Activated naive CD4-positive, alpha-beta T cell treated with anti-CD3 and anti-CD28 coated beads, Interleukin-2, amount 50 U/mL, for 72 hours (primary cell): ENCODE measurements at places on chromosomes 3 and 15. TPM values are rescaled to one million over a fixed set of nuclear protein-coding genes. Genes with fewer than 3 reads are reported as not detected.

The LMAN1L gene
- total RNA-seq, result 0.27 TPM

The GP5 gene
- total RNA-seq, result 0.58 TPM

GRCh38 chr3:125186261-125186787 lies 26.2 kb downstream of the SLC12A8 start:
- DNase-seq, result no peak

The GNAT1 gene
- total RNA-seq, result not detected

The KBTBD8 gene
- 7.7 TPM for total RNA-seq

The FAM43A gene
- 3.5 TPM for total RNA-seq

- DNase-seq, result no peak
Observed at GRCh38 chr3:183576487-183577107, 21.1 kb upstream of the KLHL6 start.

DNA sequence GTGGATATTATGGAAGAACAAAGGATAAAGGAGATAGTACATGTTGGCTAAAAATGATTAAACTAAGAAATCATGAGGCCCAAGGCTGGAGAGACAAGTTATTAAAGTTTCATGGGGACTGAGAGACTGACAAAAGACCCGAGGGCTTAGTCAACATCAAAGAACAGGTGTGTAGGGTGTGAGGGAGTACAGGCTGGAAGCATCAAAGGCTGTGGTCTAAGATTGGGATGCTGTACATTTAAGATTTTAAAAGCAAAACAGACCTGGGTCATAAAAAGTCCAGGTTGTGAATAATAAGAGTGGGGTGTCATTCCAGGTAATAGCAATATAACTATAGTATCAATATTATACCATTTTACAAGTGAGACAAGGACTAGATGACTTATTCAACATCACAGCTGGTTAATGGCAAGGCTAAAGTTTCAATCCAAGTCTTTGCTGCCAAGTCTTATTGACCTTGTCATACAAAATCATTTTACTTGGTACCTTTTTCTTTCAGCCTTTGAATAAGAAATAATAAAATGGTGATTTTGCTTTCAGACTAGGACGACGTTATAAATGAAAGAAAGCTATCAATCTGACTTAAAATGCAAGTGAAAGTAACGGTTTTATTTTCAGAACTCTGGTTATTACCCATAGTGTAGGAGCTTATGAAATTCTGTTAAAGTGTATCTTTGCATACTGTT lies 211.6 kb downstream of the TNIK start:
- DNase-seq, result no peak

DNA sequence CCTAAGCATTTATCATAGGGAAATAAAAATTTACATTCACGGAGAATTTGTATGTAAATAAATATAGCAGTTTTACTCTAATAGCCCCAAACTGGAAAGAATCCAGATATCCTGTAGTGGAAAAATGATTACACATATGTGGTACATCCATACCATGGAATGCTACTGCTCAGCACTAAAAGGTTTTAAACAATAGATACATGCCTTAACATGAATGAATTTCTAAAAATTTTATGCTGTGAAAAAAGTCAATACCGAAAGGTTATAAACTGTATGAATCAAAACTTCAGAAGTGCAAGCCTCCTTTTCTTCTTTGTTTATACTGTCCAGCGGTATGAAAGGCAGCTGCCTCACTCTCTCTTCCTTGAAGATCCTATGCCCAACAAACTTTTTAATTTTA lies 37.5 kb upstream of the MCTP2 start:
- no peak for DNase-seq

DNA sequence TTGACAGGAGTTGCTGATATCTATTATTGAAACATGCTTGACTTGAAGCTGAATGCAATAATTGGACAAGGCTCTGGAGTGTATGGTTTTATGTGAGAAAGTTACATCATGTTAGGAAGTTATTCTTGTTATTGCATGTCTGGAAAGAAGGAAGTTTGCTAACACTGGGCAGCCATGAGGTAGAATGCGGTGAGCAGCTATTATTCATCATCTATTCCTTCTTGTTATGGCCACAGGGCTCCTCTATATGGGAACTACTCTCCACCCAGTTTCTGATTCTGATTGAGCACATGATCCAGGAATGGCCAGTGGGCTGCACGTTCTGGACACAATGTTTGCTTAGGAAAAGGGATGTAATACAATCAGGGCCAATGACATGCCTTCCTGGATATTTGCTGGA lies 37.8 kb upstream of the SCN5A start:
- DNase-seq, result no peak

The SEC22A gene
- 18.3 TPM for total RNA-seq

The CPLX3 gene
- total RNA-seq, result not detected

The MESP2 gene
- not detected for total RNA-seq

The GOLGA8N gene
- 10.0 TPM for total RNA-seq

DNA sequence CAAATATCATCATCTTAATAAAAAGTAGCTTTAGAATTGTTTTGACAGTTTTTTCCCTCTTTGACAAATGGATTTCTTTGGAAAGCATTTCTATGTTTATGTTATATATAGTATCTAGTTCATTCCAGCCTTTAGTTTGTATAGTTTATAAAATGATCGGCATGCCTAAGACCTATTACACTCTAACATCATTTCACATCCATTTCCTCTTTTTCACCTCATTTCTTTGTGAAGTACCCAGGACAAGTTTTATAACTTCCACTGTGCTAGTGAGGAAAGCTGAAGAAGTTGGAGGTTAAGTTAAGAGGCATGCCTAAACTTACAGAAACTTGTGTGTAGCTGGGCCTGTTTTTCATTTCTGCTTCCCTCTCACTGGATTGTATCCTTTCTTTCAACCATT lies 178.4 kb downstream of the TP63 start:
- no peak for DNase-seq

The SELENOS gene
- total RNA-seq, result 18.4 TPM

The GREM1 gene
- not detected for total RNA-seq

The WDR76 gene
- 70.8 TPM for total RNA-seq

- DNase-seq, result no peak
Observed at GRCh38 chr3:139111392-139112229, 66.9 kb upstream of the PRR23C start.

DNA sequence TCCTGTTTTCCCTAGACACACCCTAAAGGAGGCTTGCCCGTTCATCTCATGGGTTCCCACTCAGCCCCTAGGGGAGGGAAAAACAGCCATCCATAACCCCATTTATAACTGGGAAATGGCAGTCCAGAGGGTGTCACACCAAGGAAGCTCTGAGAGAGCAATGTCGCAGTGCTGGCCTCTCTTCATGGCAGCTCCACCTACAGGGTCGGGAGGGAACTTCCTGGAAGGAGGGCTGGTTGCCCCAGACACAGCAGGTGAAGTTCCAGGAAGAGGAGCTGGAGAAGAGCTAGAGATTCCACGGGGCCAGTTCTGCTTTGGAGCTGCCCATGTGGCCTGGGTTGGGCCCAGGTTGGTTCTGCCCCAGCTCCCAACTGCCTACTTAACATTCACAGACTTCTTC lies 22.3 kb upstream of the LINGO1 start:
- no peak for DNase-seq

- DNase-seq, result no peak
Observed at GRCh38 chr3:112598731-112599130, 36.9 kb downstream of the SLC35A5 start.

DNA sequence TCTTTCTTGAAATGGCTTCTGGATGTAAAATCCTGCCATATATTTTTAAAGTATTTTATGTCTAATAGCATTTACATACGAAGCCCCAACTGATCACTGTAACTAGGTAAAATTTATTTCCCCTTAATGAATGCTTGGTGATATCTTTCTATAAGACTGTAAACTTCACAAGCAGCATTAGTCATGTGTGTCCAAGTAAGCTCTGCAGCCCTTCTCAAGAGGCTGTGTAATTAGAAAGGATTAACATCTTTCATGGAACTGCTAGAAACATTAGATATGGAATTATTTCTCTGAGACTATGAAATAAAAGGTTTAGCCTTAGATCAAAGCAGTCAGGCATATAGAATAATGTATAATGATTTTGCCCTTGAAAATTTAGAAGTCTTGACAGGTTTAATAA lies 143.3 kb downstream of the EPHA3 start:
- no peak for DNase-seq

- no peak for DNase-seq
Observed at GRCh38 chr3:116301422-116301821, 143.9 kb downstream of the LSAMP start.

DNA sequence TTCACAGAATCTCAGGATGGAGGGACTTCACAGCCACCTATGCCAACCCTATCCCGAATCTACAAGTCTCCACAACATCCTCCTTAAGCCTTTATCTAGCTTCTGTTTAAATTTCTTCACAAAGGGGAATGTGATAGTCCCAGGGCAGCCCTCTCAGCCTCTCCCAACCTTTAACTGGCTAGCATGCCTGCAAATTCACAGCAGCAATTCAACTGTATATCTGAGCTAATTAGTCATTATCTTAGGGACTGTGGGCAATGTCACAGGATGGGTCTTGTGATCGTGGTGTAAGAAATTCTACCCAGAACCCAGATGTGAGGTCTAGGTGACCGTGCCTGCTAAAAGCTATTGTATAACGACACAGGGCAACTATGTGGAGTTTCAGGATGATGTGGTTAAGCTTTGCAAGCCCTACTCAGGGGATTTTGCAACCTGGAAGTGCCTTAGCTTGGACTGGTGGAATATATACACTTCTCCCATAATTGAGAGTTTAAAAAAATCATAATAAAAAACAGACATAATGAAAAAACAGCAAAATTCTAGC lies 65.5 kb upstream of the FBN1 start:
- DNase-seq, result no peak

- no peak for DNase-seq
Observed at GRCh38 chr15:74209997-74210671, 7.5 kb upstream of the STRA6 start.

DNA sequence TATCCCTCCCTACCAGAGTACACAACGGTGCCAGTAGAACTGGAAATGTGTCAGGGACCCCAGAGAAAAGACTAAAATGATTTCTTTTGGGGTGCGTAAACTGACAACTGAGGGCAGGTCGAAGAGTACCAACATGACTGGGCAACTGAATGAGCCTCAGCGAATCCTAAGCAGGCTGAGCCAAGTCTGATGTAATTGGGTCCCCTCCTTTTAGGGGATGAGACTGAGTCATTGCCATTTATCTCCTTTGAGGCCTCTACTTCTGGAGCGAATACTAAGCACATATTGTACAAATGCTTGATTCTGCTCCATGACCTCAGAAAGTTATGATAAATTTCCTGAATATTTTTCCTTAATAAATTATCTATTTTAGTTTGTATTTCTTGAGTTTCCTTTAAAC lies 17.3 kb upstream of the GPR156 start:
- no peak for DNase-seq

GRCh38 chr3:195260280-195260905 lies 10.6 kb downstream of the XXYLT1 start:
- DNase-seq, result no peak

DNA sequence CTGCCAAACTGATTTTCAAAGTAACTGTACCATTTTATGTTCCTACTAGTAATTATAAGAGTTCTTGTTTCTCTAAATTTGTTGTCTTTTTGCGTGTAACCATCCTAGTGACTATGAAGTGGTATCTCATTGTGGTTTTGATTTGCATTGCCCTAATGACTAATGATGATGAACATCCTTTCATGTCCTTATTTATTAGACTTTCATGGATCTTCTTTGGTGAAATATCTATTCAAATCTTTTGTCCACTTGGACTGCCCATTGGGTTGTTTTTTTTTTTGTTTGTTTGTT lies 3.6 kb downstream of the OXSR1 start:
- DNase-seq, result no peak

The SERINC4 gene
- 0.61 TPM for total RNA-seq

GRCh38 chr15:71201477-71201876 lies 86.2 kb downstream of the THSD4 start:
- DNase-seq, result no peak

GRCh38 chr3:57389271-57389670 lies 96.8 kb upstream of the ASB14 start:
- DNase-seq, result no peak

- no peak for DNase-seq
Observed at GRCh38 chr3:67064105-67064504, 66.0 kb downstream of the KBTBD8 start.

The MESD gene
- 15.8 TPM for total RNA-seq

The THOC7 gene
- total RNA-seq, result 15.6 TPM

DNA sequence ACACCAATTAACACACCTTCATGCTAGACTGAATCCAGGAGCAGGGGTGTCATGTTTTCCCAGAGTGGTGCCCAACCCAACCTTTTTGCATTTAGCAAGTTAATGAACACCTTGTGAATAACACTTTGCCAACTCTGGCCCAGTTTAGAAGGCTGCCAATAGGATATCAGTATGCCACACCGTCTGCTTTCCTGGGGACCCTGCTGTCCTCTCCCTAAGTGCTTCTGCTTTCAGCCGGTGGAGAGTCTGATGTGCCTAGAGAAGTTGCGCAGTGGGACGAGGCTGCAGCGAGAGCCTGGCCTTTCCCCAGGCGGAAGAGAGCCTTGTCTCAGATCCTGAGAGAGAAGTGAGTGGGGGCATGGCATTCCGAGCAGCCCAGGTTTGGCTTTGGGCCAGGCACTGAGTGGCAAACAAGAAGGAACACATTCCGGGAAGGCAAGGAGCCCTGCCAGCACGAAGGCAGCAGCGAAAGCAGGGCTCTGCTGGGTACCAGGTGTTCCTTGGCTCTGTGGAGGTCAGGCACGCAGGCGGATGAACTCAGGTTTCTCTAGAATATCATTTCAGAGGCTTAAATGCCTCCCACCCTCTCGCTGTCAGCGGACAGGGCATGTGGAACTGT lies 36.9 kb downstream of the SENP8 start:
- DNase-seq, result no peak

DNA sequence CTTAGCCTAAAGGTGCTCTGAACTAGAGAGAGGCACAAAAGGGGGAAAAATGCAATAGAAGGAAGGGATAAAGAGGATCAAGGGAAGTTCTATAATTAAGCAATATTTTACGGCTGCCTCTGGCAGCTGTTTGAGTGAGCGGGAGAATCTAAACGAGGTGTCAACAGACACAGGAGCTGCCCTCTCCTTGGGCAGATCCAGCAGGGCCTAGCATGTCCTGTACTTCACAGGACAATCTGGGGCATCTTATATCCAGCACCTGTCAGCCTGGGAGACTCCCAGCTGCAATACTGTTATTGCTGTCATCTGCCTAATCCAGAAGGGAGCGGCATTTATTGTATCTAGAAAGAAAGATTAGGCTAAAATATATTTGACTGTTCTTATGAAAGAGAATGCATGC lies 68.9 kb downstream of the WWTR1 start:
- DNase-seq, result no peak

The BFSP2 gene
- not detected for total RNA-seq

The SH2D7 gene
- total RNA-seq, result not detected

GRCh38 chr15:40870716-40871115 lies 3.3 kb downstream of the RHOV start:
- no peak for DNase-seq

DNA sequence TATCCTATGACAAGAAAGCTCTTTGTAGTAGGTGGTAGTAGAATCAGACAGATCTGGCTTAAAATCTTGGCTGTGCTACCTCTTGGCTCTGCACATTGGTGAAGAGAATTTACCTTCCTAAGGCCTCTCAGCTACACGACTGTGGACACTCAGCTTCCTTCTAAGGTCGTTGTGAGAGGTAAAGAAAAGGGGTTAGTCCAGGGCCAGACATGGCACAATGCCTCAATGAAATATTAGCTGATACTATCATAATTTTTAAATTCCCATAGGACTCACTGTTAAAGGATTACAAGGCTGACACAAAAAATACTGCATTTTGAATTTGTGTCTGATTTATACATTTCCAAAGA lies 80.4 kb downstream of the IGF1R start:
- no peak for DNase-seq

GRCh38 chr15:54605556-54605955 lies 591.2 kb downstream of the RSL24D1 start:
- DNase-seq, result no peak
